ENCODE measurements at places on chromosomes 7 and 10. TPM values are rescaled to one million over a fixed set of nuclear protein-coding genes. Genes with fewer than 3 reads are reported as not detected.

DNA sequence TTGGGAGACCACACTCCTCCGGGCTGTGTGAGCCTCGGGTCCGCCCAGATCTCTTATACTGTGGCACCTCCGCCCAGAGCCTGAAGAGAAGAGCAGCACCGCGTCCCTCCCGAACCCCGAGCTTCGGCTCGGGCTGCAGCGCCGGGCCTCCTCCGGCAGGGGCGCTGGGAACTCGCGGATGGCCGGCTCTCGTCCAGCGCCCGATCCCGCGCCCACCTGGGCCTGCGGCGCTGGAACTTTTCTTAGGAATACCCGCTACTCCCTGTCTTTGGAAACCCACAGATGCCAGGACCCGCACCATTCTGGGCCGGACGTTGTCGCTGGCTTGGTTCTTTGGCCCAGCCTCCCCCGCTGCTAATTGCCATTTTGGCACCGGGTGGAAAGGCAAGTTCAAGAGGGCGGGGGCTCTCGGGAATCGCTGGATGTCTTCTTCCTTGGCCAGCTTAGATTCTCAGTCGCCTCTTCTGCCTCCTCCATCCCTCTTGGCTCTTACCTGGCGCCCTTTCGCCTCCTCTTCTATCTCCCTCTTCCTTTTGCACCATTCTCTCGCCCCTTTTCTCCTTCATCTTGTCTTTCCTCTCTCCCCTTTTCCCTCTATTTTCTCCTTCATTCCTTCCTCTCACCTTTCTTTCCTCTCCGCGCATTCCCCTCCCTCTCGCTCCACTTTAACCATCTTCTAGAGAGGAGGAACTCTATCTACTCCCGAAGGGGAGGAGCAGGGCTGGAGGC is 2.1 kb upstream of the SORCS3 start:
- peaks cover 18% of the 10 kb centered on the region for H3K4me1 ChIP-seq
- no peak overlapping the region for H3K27ac ChIP-seq
- H3K36me3 ChIP-seq, result no peaks in the 10 kb centered on the region
- peaks cover 31% of the 10 kb centered on the region for H3K27me3 ChIP-seq
- DNase-seq, result peak; percentile 86
- peak overlapping the region; percentile 27 for H3K4me3 ChIP-seq

The DNAJC2 gene
- polyA plus RNA-seq, result 21.5 TPM

GRCh38 chr7:157466867-157467261 is 130.1 kb downstream of the DNAJB6 start:
- H3K27me3 ChIP-seq, result no peaks in the 10 kb centered on the region
- H3K4me1 ChIP-seq, result peaks cover 11% of the 10 kb centered on the region
- no peak overlapping the region for H3K4me3 ChIP-seq
- H3K36me3 ChIP-seq, result no peaks in the 10 kb centered on the region
- no peak for DNase-seq
- H3K27ac ChIP-seq, result no peak overlapping the region

The ABHD11 gene
- polyA plus RNA-seq, result 33.7 TPM

The CPN1 gene
- not detected for polyA plus RNA-seq

- H3K4me1 ChIP-seq, result peaks cover 2% of the 10 kb centered on the region
- no peaks in the 10 kb centered on the region for H3K36me3 ChIP-seq
- DNase-seq, result no peak
- no peak overlapping the region for H3K4me3 ChIP-seq
- H3K27ac ChIP-seq, result peak overlapping the region; percentile 100
- H3K27me3 ChIP-seq, result no peaks in the 10 kb centered on the region
Observed at GRCh38 chr10:3468919-3469638, 296.5 kb upstream of the PITRM1 start.

The SKIDA1 gene
- 0.47 TPM for polyA plus RNA-seq

DNA sequence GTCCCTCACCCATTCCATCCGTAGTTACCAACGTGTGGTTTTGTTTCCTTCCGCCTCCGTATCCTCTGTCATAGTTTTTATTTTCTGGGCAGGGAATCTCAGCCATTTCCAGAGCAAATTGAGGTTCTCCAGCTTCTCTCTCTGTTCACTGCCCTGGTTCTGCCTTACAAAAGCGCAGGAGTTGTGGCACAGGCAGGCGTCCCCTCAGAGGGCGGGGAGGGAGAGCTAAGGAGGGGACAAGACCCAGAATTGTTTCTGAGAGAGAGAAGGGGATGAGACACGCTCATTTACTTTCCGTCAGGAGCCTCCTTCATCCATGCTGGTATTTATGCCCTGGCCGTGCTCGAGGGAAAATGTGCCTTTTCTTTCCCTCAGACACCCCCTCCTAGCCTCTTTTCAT is 71.0 kb downstream of the SH2D4B start:
- DNase-seq, result no peak
- no peaks in the 10 kb centered on the region for H3K36me3 ChIP-seq
- no peaks in the 10 kb centered on the region for H3K27me3 ChIP-seq
- H3K27ac ChIP-seq, result no peak overlapping the region
- H3K4me3 ChIP-seq, result no peak overlapping the region
- H3K4me1 ChIP-seq, result no peaks in the 10 kb centered on the region

- H3K27ac ChIP-seq, result 0 out of 2 replicates have a peak overlapping the region, but pooled peaks have one; percentile 76
- peaks cover 12% of the 10 kb centered on the region for H3K4me1 ChIP-seq
- no peaks in the 10 kb centered on the region for H3K27me3 ChIP-seq
- DNase-seq, result no peak
- H3K36me3 ChIP-seq, result peaks cover 43% of the 10 kb centered on the region
- H3K4me3 ChIP-seq, result peak overlapping the region; percentile 94
Observed at GRCh38 chr7:100079024-100079560, 2.4 kb downstream of the ZNF3 start.

- no peaks in the 10 kb centered on the region for H3K27me3 ChIP-seq
- no peak overlapping the region for H3K4me3 ChIP-seq
Observed at GRCh38 chr10:132544744-132545658, 7.4 kb downstream of the INPP5A start.

The TMUB1 gene
- 37.8 TPM for polyA plus RNA-seq

The ITIH2 gene
- polyA plus RNA-seq, result not detected

The GIMAP6 gene
- 0.05 TPM for polyA plus RNA-seq

The PHTF2 gene
- 21.2 TPM for polyA plus RNA-seq

GRCh38 chr7:90736968-90737939 is 141.1 kb downstream of the CDK14 start:
- H3K27me3 ChIP-seq, result no peaks in the 10 kb centered on the region
- DNase-seq, result no peak

- H3K4me1 ChIP-seq, result peaks cover 12% of the 10 kb centered on the region
- H3K4me3 ChIP-seq, result no peak overlapping the region
- no peaks in the 10 kb centered on the region for H3K36me3 ChIP-seq
- H3K27me3 ChIP-seq, result no peaks in the 10 kb centered on the region
- no peak for DNase-seq
- peak overlapping the region; percentile 43 for H3K27ac ChIP-seq
Observed at GRCh38 chr7:134083766-134084487, 43.2 kb upstream of the LRGUK start.

DNA sequence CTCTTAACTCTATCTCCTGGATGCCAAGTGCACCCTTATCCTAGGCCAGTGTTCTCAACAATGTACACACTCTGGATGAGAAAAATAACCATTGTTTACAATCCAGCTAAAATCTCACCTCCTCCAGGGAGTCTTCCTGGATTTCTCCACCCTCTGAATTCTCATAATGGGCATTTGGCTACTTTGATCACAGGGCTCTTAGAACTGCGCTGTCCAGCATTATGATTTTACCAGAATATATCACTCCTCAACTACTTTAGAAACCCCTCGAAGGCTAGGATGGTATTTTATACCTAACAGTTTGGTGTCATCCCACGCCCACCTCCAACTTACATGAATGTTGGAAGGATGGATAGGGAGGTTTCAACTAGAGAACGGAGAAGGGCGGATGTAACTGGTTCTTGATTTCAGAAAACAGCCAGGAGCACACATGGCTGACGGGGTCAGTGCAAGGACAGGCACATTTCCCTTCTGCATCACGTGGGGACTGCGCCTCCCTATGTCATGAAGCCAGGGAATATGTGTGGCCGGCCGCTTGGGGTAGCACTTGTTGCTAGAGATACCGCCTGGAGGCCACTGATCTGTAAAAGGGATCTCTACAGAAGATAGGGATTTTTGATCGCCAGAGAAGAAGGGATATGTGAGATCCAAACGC is 1.2 kb upstream of the ATP6V0E2 start:
- H3K27ac ChIP-seq, result peak overlapping the region; percentile 88
- H3K27me3 ChIP-seq, result no peaks in the 10 kb centered on the region
- H3K4me3 ChIP-seq, result peak overlapping the region; percentile 88
- DNase-seq, result peak; percentile 96
- peaks cover 15% of the 10 kb centered on the region for H3K36me3 ChIP-seq

The H2BK1 gene
- polyA plus RNA-seq, result not detected

- no peaks in the 10 kb centered on the region for H3K27me3 ChIP-seq
- no peaks in the 10 kb centered on the region for H3K36me3 ChIP-seq
- H3K4me3 ChIP-seq, result no peak overlapping the region
- DNase-seq, result peak; percentile 6
Observed at GRCh38 chr7:49483142-49483541, 290.3 kb upstream of the VWC2 start.

The ARL4A gene
- polyA plus RNA-seq, result 6.5 TPM

The MYL10 gene
- polyA plus RNA-seq, result not detected

DNA sequence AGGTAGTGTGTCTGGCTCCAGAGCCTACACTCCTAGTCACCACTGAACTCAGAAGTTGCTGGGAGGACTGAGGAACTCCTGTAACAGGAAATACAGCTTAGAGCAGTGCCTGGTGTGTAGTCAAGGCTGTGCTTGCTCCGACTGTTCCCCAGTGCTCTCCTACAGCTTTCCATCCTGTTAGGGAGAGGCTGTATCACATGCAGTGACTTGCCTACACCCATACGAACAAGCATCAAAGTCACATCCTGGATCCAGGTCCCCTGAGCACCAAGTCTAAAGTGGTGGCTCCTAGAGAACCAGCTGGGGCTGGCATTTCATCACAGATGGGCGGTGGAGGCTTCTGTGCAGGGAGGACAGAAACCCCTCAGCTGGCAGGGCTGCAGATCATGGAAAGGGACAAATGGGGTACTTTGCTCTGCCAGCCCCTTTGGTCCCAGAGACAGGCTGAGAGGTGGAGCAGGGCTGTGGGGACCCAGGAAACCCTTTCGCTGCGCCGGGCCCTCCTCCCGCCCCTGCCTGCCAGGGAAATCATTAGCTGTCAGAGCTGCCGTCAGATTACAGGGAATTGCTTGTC is 7.7 kb downstream of the ASB10 start:
- H3K4me1 ChIP-seq, result no peaks in the 10 kb centered on the region
- no peak overlapping the region for H3K27ac ChIP-seq
- no peak overlapping the region for H3K4me3 ChIP-seq
- peak; percentile 22 for DNase-seq
- peaks cover 58% of the 10 kb centered on the region for H3K27me3 ChIP-seq
- H3K36me3 ChIP-seq, result no peaks in the 10 kb centered on the region

- peak overlapping the region; percentile 44 for H3K4me3 ChIP-seq
- peak; percentile 55 for DNase-seq
- H3K36me3 ChIP-seq, result no peaks in the 10 kb centered on the region
- peaks cover 7% of the 10 kb centered on the region for H3K4me1 ChIP-seq
Observed at GRCh38 chr7:148535217-148535616, 55.3 kb upstream of the C7orf33 start.

The KCNIP2 gene
- 1.8 TPM for polyA plus RNA-seq

DNA sequence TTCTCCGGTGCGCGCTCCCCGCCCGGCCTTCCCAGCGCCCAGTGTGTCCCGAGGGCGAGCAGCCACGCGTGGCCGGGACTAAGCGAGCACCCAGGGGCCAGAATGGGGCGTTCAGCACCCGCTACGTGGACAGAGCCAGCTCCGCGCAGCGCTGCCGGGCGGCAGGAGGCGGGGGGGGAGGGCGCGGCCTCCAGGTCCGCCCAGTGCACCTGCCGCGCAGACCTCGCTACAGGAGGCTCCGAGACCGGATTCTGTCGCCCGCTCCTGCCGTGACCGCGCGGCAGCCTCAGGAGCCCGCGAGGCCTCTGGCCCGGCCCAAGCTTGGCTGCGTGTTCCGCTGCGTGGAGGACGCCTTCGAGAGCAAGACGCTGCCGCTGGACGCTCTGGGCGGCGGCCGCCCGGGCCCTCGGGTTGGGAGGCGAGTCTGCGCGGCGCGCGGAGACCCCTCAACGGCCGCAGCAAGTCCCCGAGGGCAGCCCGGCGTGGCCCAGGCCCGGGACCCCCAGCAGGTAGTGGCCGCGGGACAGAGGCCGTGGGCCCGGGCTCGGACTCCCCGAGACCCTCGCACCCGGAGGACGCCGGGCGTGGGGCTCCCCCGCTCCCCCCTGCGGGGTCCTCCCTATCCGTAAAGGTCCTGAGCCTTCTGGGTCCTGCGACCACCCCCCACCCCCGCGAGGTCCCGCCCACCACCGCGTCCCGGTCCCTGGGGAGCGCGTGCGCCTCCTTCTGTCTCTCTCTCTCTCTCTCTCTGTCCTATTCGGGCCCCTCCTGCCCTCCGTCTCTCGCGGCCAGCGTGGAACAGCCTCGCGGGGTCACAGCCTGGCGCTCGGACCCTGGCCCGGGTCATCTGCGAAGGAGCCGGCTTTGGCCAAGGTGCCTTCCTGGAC is 904 bp upstream of the DPYSL4 start:
- H3K27me3 ChIP-seq, result no peaks in the 10 kb centered on the region
- no peaks in the 10 kb centered on the region for H3K36me3 ChIP-seq
- no peak overlapping the region for H3K27ac ChIP-seq
- no peaks in the 10 kb centered on the region for H3K4me1 ChIP-seq
- no peak for DNase-seq

DNA sequence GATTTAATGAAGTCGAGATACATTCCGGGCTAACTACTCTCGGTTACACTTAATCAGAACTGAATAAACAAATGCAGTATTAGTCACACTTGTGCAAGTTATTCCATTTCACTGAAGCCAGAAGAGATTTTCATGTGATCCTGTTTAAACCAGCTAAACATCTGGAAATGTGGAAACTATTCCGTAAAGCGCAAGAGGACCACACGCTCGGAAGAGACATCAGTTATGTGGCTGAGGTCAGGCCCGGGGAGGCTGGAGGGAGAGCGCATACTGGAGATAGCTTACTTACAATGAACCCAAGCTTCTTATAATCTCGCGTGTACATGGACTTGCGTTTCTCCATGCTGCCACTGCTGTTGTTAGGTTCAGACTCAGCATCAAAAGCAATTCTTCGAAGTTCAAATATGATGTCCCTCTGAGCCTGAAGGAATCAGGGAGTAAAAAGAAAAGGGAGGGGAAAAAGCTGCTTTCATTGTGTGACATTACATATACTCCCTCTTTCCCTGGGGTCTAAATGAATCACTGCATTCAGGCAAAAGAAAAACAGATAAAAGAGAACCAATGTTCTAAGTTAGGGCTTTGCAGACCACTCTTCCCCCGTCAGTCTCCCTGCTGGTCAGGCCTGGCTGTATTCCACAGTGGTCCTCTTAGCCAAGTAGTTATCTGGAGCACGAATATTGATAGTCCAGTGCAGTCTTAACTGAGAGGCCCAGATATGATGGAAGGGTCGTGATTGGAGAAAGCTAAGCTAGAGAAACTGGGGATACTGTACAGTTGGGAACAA is 237.4 kb downstream of the ELMO1 start:
- H3K4me3 ChIP-seq, result no peak overlapping the region
- no peaks in the 10 kb centered on the region for H3K36me3 ChIP-seq
- H3K4me1 ChIP-seq, result peaks cover 3% of the 10 kb centered on the region
- H3K27me3 ChIP-seq, result no peaks in the 10 kb centered on the region

- H3K36me3 ChIP-seq, result no peaks in the 10 kb centered on the region
- no peak overlapping the region for H3K4me3 ChIP-seq
- H3K27me3 ChIP-seq, result no peaks in the 10 kb centered on the region
- no peak for DNase-seq
- no peaks in the 10 kb centered on the region for H3K4me1 ChIP-seq
Observed at GRCh38 chr10:6864142-6864541, 284.1 kb upstream of the PRKCQ start.

The CNNM2 gene
- 4.0 TPM for polyA plus RNA-seq

GRCh38 chr7:24653316-24654085 is 80.2 kb downstream of the PALS2 start:
- DNase-seq, result no peak
- no peaks in the 10 kb centered on the region for H3K27me3 ChIP-seq
- no peaks in the 10 kb centered on the region for H3K36me3 ChIP-seq
- H3K27ac ChIP-seq, result peak overlapping the region; percentile 30
- peaks cover 2% of the 10 kb centered on the region for H3K4me1 ChIP-seq

GRCh38 chr7:135386181-135386580 is 123.7 kb downstream of the CNOT4 start:
- no peak overlapping the region for H3K4me3 ChIP-seq
- H3K27me3 ChIP-seq, result no peaks in the 10 kb centered on the region
- H3K4me1 ChIP-seq, result peaks cover 36% of the 10 kb centered on the region
- H3K36me3 ChIP-seq, result peaks cover 35% of the 10 kb centered on the region

All from SK-N-SH (cell line).